ENCODE measurements at places on chromosomes 12 and 14.

DNA sequence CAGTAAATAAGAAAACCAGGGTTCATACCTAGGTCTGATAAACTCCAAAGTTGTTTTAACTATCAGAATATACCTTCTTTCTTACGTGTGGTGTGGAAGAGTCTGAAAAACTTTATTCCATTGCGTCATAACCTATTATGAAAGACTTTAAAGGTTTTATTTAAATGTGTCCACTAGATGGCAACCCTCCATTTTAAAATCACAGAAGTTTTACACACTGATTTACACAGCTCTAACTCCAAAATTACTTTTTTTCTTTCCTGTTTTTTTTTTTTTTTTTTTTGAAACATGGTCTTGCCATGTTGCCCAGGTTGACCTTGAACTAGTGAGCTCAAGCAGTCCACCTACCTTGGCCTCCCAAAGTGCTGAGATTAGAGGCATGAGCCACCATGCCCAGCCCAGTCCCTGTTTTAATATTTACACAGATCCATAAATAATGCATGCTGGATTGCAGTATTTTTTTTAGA, 17.3 kb upstream of the TMPRSS12 start:
- DNase-seq: peak; percentile 34

- peak; percentile 9 for DNase-seq
Measured at GRCh38 chr12:93174048-93174447, 203.7 kb upstream of the NUDT4 start.

DNA sequence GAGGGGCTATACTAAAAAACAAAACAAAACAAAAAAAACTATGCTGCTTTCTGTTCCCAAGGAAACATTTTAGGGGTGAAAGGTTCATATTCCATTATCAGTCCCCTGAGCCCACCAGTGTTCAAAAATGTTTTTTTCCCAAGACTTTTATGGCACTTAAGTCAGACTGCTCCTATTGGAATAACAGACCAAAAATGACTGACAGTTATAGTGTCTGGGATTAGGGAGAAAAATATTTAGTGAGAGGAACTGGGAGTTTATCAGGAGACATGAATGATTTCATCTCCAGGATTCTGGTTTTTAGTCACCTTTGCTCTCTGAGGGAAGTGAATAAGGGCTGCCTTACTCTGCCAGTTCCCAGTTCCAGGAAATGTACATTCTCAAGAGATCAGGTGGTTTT, 68.0 kb downstream of the PDE3A start:
- no peak for DNase-seq

DNA sequence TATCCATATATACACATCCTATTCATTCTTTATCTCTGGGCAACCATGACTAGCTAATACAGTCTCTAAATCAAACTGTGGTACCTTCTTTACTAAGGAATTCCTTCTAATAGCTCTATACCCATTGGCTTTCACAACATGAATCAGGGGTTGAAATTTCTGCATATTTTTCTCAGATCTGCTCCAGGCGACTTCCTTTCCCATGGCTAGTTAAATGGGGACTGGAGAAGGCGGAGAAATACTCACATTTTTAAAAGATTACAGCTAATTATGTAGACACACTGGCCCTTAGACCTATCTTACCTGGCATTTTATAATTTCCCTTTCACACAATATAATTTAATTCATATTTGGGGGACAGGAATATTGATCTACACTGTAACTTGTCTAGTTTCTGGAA, 1.1 kb upstream of the CDKN3 start:
- no peak for DNase-seq

GRCh38 chr14:58801086-58801485, 163.3 kb downstream of the DACT1 start:
- DNase-seq: no peak

Data from NCI-H1694 treated with DMSO at 0.1 percent for 48 hours (cell line).